Transverse colon (tissue), 4 donors: ENCODE measurements at places on chromosomes 6 and 20.

GRCh38 chr6:138692058-138692977 is 81.3 kb upstream of the CCDC28A start:
- DNase-seq, result peak; percentile 76

DNA sequence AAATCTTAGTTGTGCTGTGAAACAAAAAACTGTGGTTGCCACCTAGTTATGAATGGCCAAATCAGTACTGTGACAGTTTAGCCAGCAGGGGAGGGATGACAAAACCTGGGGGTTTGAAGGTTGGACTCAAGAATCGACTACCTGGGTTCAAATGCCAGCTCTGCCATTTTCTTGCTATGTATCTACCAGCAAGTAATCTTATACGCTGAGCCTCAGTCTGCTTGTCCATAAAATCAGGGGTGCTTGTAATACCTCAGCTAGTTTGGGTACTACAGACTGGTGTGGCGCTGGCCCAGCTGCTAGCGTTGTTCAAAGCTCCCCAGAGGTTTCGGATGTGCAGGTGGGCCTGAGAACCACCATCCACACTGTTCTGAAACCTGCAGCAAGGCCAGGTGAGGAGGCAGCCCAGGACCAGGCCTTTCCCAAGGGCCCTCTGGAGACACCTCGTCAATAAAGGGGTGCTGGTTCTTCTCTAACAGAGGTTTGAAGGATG is 40.4 kb downstream of the TRAM2 start:
- DNase-seq, result peak; percentile 65

DNA sequence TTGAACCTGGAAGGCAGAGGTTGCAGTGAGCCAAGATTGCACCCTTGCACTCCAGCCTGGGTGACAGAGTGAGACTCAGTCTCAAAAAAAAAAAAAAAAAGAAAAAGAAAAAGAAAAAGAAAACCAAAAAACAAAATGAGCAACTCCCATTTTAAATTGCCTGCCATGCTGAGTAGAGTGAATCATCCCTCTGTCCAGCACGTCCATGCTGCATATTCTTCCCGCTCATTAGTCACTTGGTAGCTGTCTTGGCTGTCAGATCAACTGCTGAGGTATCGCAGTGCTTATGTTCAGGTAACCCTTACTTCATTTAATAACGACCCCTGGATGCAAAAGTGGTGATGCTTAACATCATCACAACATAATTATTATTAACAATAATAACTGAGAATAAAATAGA is 72.6 kb upstream of the RNF24 start:
- DNase-seq, result no peak

- no peak for DNase-seq
Measured at GRCh38 chr6:21748343-21749056, 154.9 kb downstream of the SOX4 start.

DNA sequence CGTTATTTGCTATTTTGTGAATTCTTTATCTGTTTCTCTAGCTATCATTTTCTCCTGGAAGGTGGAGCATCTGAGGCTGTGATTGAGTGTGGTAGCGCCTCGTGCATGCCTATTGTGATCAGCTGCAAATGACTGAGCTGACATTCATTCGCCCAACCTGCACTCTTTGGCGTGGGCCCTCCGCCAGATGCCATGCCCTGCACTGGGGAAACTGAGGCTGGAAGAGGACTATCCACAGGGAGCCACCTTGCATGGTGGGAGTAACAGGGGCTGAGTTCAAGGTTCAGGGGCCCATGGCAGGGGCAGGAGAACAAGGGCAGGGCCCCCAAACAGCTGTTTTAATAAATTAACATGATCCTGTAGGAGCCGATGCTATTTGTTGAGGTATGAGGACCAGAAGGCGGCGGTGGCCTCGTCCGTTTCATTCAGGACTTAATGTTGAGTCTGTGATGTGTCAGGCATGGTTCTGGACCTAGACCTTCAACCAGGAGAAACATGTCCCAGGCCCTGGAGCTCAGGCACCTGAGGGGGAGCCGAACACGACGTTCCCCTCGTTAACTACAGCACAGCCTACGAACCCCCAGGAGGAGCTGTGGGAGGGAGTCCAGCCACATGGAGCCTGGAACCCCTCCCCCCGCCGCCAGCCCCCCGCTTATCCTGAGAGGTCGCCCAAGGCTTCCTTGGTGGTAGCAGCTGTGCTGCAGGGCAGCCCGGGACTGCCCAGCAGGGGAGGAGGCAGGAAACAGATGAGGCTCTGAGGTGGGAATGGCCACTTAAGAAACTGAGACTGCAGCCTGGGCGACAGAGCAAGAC is 242.9 kb downstream of the CDH4 start:
- no peak for DNase-seq

GRCh38 chr6:134288538-134289203 is 29.2 kb downstream of the SGK1 start:
- no peak for DNase-seq

DNA sequence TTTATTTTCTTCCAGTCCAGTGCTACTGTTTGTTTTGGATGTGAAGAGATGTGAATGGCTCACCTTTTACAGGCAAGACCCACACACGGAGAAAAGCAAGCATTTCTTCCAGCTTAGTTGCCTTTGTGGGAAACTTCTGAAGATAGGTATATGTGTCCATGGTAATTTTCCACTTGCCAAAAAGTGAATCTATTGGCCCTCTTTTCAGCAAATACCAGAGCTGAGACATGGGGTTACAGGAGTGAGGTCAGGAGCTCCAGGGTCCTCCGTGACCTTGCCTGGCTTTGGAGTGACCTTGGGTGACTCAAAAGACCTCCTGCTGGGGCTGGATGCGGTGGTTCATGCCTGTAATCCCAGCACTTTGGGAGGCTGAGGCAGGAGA is 166.7 kb downstream of the SCML4 start:
- DNase-seq, result no peak

DNA sequence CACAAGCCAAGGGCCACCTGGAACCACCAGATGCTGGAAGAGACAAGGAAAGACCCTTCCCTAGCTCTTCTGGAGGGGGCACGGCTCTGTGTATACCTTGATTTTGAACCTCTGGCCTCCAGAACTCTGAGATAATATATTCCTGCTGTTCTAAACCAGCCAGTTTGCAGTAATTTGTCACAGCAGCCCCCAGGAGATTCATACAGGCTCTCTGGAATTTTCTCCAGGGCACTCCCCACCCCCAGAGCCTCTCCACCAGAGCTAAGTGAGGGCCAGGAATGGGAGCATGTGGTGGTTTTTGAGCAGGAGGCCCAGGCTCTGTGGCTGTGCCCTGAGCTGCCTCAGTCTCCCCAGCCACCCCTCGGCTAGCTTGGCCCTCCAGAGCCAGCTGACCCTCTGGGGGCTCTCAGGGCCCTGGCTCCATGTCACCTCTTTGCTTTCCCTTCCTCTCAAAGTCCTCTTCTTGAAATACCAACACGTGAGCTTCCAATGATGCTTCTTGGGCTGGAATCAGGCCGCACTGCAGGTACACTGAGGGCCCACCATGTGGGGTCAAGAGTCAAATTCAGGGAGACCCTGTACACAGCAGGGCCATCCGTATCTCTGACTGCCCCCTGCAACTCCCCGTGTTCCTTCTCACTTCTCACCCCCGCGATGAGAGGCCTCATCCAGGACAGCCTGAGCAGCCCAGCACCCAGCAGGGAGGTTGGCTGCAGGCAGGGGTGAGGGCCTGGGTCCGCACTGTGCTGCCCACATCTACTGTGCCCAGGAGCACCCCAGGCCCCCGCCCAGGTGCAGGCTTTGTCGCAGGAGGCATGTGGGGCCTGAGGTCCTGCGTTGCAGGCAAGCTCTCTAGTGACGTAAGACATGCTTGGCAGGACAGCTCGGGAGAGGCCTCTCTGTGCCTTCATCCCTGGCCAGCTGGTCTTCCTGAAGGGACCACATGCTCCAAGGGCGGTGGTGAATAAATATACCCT is 155.5 kb downstream of the ANKRD60 start:
- no peak for DNase-seq

GRCh38 chr20:40868551-40869217 is 159.9 kb upstream of the TOP1 start:
- DNase-seq, result no peak

DNA sequence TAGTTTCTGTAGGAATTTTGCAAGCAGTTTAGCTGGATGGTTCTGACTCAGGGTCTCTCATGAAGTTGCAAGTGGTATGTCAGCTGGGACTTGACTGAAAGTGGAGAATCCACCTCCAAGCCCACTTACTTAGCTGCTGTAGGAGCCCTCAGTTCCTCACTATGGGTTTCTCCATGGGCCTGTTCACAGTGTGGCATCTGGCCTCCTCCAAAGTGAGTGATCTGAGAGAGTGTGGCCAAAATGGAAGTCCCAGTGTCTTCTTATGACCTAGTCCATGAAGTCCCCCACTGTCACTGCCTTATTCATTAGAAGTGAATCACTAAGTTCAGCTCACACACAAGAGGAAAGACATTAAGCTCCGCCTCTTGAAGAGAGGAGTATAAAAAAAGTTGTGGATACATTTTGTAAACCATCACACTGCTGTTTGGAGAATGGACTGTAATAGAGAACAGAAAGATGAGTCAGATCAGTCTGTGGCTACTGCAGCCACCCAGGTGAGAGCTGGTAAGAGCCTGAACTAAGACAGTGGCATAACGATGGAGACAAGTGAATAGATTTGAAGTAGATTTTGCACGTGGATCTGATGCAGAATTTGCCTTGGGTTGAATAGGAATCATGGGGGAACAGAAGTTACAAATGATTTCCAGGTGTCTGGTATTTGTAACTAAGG is 4.9 kb upstream of the NELFCD start:
- DNase-seq, result no peak
